GM13977 (cell line): ENCODE measurements at places on chromosomes 1 and 21.

- no peak for DNase-seq
These were observed 239.0 kb upstream of the PTBP2 start for GRCh38 chr1:96482616-96483015.

DNA sequence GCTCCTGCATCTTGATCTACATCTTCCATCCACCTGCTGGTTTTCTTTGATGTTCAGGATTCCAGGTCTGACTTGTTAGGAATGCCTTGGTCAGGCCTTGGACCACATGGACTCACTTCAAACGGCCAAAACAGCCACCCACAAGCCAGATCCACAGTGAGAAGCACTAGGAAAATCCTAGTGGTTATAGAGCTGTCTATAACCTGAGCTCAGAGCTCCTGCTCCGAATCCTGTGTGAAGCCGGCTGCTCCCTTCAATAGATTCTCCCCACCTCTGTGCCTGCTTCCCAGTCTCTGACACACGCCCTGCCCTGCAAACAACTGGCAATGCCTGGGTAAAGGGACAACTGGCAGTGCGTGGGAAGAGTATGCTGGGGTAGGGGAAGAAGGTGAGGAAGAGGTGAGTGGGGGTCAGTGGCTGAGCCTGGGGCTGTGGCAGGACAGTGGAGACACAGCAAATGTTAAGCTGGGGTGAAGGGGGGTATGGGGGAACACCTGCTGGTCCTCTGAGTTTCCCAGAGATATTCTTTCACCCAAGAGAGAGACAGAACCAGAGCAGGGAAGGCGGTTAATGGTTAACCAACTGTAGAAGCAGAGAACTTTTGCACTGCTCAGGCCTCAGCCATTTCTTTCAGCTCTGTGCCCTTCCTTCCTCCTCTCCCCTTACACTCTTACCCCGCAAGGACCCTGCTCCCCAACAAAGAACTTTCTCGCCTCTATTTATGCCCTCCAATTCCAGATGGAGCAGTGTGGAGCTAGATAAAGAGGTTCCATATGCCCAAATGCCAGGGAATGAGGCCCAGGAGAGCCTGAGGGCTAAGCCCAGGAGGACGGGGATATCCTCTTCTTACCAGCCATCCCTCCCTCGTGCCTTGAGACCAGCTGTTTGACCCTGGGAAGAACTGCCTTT is 4.5 kb downstream of the PLXNA2 start:
- no peak for DNase-seq

DNA sequence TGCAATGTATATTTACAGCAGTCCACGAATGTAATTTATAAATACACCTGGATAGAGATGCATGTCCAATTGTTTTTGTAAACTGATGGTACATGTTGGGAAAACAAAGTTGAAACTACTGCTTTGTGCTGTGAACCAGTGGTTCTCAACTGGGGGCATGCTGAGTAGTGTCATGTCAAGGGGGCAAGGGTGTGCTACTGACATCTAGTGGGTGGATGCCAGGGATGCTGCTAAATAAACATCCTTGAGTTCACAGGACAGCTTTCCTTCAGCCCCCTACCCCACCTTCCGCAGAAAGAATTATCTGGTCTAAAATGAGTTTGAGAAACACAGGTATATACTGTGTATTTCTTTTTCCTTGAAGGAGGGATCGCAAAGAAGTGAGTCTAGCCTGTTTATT is 95.9 kb downstream of the RASAL2 start:
- peak; percentile 32 for DNase-seq

DNA sequence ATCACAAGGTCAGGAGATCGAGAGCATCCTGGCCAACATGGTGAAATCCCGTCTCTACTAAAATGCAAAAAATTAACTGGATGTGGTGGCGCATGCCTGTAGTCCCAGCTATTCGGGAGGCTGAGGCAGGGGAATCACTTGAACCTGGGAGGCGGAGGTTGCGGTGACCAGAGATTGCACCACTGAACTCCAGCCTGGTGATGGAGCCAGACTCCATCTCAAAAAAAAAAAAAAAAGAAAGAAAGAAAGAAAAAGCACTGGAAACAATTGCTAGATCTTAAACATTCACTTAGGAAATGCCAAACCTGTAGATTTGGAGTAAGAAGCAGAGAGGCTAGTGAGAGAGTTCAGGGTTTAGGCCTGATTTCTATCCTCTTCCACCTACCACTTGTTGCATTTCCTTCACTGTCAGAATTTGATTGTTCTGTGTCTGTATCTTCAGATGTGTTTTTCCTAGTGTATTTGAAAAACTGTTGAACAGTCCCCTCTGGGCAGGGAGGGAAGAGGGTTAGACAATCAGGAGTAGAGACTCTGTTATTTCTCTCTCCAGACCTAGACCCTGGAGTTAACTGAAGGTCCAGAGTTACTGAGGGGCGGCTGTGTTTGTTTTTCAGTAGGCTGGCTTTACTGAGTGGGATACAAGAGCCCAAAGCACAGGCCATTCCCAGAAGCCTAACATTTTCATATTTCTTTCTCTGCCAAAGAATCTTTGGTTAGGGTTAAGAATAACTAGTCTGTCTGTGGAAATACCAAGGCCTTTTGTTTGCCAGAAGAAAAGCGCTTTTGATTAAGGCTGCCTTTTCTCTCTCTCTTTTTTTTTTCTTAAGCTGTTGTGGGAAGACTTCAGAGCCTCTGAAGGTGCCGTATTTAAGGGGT is 31.1 kb upstream of the MACF1 start:
- DNase-seq: no peak

DNA sequence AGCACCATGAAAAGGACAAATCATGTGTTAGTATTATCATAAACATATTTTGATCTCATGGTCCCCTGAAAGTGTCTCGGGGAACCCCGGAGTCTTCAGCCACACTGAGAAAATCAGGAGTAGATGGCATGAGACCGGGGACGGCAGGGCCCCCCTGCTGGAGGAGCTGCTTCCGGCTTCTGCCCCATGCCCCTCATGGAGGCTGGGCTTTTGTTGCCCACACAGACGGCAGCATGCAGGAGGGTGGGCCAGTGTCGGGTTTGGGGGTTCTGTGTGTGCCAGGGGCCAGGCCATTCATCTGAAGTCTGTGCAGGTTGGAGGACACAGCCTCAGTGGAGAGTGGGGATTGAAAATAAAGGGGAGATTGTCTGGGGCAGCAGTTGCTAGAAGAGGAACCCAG is 75.1 kb upstream of the CD34 start:
- no peak for DNase-seq

- DNase-seq: no peak
These were observed 23.7 kb downstream of the RNU5D-1 start for GRCh38 chr1:44707112-44707881.

- DNase-seq: no peak
These were observed 8.9 kb downstream of the CD244 start for GRCh38 chr1:160853754-160854153.

- no peak for DNase-seq
These were observed 12.3 kb upstream of the MYBPHL start for GRCh38 chr1:109319114-109319513.

- no peak for DNase-seq
These were observed 3.4 kb downstream of the CTSK start for GRCh38 chr1:150804671-150805070.

- no peak for DNase-seq
These were observed 85.7 kb upstream of the CD34 start for GRCh38 chr1:207996636-207997035.

DNA sequence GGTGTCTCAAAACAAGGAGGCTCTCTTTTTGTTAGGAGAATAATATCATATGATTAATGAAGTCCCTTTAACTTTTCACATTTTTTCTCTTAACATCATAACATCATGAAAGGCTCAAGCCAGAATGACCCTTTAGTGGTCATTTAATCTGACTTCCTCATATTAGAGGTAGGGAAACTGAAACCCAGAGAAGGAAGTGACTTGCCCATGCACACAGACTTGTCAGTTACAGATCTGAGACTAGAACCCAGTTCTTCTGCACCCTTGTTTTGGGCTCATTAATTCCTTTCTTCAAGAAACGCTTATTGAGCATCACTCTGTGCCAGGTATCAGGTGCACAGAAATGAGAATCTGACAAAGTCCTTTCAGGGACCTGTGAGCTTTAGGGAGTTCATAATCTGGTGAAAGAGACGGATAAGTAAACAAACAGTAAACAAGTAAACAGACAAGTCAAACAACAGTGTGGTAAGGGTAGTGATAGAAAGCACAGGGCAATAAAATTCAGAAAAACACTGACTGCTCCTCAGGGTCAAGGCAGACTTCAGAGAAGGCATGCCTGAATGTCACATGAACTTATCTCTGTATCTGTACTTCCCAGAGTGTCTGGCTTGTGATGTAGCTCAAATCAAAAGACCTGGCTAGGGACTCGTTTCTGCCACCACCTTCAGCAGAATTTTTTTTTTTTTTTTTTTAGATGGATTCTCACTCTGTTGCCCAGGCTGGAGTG is 38.3 kb upstream of the OSBPL9 start:
- peak; percentile 32 for DNase-seq

GRCh38 chr1:207051191-207051943 is at the start of gene YOD1:
YOD1 (minus strand) TSS chr1:207051208; CDS start chr1:207051030, 178 bp downstream.
- DNase-seq: no peak

DNA sequence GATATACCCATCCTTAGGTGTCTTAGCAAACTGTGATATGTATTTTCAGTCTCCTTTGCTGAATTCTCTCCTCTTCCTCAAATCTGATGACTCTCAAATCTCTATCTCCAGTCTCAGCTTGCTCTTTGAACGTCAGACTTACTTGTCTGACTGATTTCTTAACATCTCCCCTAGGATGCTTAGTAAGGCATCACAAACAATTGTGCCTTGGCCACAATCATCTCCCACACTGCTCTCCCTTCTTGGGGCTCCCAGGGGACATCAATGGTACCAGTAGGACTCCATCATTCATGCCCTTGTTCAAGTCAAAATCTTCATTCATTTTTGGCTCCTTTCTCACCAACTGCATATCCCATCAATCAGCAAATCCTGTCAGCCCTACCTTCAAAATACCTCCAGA is 42.0 kb downstream of the GNG12 start:
- DNase-seq: no peak

DNA sequence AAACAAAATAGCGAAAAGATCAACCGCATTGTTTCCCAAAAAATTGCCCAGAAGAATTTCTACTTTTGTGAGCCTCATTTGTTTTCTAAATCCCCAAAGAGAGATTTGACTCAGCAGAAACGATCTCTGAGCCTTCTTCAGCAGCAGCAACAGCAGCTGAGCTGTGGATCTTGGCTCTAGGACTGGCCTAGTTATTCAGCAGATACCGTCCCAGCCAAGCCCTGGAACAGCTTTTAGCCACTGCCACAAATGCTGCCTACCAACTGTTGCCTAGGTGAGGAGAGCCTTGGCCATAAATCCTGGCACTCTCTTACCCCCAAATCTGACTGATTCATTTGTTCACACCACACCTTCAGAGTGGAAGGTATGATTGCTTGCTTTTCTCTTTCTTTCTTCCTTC is 320.1 kb downstream of the TGFB2 start:
- no peak for DNase-seq

DNA sequence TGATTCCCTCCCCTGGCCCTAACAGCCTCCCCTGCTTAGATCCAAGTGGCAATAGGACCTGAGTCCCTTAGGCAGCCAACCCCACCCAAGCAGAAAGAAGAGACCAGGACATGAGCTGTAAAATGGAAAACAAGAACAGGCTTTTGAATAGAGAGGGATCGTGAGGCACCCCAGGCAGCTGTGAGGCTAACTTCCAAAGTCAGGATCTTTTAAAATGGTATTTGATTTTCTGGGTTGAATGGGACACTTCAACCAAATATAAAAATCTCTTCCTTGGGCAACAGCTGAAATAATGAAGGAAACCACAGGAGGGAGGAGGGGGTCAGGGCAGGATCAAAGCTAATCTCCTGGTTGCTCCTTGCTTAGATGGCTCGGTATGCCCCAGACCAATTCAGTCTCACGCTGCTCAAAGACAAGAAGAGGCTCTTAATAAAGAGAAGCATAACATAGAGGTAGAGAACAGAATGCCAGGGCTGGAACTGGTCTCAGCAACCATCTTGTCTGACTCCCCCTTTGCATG is 28.6 kb upstream of the AVPR1B start:
- DNase-seq: no peak

- DNase-seq: no peak
These were observed 26.8 kb upstream of the TMPRSS15 start for GRCh38 chr21:18430341-18430740.

- DNase-seq: no peak
These were observed 6.9 kb downstream of the LMNA start for GRCh38 chr1:156121457-156121856.

GRCh38 chr1:155976913-155977689 is 1.2 kb downstream of the ARHGEF2 start:
- no peak for DNase-seq

DNA sequence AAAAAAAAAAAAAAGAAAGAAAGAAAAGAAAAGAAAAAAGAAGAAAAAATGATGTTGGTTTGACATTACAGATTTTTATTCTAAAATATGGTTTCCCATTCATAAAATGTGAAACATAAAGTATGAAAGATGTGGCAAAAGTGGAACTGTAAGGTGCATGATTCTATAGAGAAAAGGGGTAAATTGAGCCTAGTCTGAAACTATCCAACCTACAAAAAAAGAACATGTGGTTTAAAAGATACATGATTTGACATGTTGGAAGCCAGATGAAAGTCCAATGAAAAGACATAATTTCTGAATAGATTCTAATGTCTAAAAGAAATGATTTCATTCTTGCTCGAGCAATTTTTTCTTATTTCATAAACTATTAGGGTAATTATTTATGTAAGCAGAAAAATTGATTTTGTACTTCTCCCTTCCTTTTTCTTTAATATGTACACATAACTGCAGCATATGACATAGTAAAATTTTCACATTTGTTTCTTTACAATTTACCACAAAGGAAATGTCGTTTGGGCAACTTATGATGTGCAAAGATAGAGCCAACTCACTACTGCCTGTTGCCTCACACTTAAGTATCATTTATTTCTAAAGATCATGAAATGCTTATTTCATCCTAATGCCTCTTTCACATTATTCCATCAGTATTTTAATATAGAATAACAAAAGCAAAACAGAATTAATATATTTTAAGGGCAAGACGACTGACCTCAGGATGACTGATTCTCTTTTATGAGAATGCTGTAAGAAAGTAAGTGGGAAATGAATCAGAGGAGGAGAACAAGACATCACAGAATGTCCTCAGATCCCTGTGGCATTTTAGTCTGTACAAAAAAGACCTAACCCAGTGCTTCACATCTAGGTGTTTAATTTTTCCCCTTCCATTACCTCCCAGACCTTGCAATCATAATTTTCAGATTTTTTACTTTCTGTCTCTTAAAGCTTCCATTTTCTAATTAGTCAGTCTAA is 165.8 kb upstream of the HMCN1 start:
- DNase-seq: no peak

GRCh38 chr1:86542631-86543030 is 4.2 kb upstream of the CLCA4 start:
- no peak for DNase-seq

DNA sequence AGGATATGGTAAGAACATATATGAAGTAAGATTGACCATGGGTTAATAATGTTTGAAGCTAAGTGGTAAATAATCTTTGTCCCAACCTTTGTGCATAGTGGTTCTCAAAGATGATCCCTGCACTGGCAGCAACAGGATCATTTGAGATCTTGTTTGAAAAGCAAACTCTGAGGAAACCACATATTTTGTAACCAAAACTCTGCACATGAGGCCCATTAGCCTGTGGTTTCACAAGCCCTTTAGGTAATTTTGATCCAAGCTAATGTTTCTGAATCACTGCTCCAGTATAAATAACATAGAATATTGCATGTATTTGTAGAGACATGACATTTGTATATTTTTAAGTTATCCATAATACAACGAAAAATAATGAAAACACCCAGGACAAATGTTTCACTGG is 147.9 kb upstream of the RGS18 start:
- DNase-seq: no peak

GRCh38 chr1:89542345-89542744 is 17.7 kb downstream of the LRRC8B start:
- DNase-seq: no peak
